ENCODE measurements at places on chromosomes 2 and 18.

GRCh38 chr2:235220331-235220730, 268.5 kb downstream of the SH3BP4 start:
- H3K27me3 ChIP-seq = no peaks in the 10 kb centered on the region
- H3K4me3 ChIP-seq = no peak overlapping the region
- no peaks in the 10 kb centered on the region for H3K4me1 ChIP-seq
- H3K36me3 ChIP-seq = no peaks in the 10 kb centered on the region
- DNase-seq = no peak
- H3K27ac ChIP-seq = no peak overlapping the region

- H3K27me3 ChIP-seq = no peaks in the 10 kb centered on the region
- no peak overlapping the region for H3K4me3 ChIP-seq
- no peak overlapping the region for H3K27ac ChIP-seq
- no peak for DNase-seq
- no peaks in the 10 kb centered on the region for H3K36me3 ChIP-seq
Measured at GRCh38 chr2:141611-142010, 95.3 kb upstream of the FAM110C start.

GRCh38 chr2:182999348-183000028, 38.8 kb downstream of the NCKAP1 start:
- DNase-seq = no peak
- H3K27me3 ChIP-seq = no peaks in the 10 kb centered on the region
- H3K4me3 ChIP-seq = no peak overlapping the region

- DNase-seq = no peak
- H3K36me3 ChIP-seq = no peaks in the 10 kb centered on the region
- no peak overlapping the region for H3K27ac ChIP-seq
- no peaks in the 10 kb centered on the region for H3K4me1 ChIP-seq
- H3K27me3 ChIP-seq = no peaks in the 10 kb centered on the region
Measured at GRCh38 chr2:100921685-100922161, 80.4 kb upstream of the RPL31 start.

GRCh38 chr2:221347471-221347870, 224.6 kb downstream of the EPHA4 start:
- H3K36me3 ChIP-seq = no peaks in the 10 kb centered on the region
- DNase-seq = no peak
- H3K27me3 ChIP-seq = no peaks in the 10 kb centered on the region
- H3K4me1 ChIP-seq = no peaks in the 10 kb centered on the region
- H3K4me3 ChIP-seq = no peak overlapping the region
- no peak overlapping the region for H3K27ac ChIP-seq

DNA sequence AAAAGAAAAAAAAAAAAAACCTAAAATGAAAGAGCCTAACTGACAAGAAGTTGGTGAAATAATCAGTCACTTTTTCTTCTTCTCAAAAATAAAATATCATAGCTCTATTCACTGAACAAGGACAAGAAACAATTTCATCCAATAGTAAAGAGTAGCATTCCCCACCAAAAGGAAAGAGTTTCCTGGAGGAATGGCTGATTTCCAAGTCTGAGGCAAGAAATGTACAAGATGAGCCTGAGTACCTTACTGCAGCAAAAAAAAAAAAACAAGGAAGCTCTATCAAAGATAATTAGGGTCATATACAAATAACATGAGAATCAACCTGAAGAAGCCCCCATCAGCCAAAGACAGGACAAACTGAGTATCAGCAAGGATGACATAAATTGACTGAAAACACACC, 11.5 kb downstream of the ROCK1 start:
- DNase-seq = no peak
- H3K27ac ChIP-seq = no peak overlapping the region
- no peaks in the 10 kb centered on the region for H3K27me3 ChIP-seq
- H3K4me3 ChIP-seq = no peak overlapping the region

DNA sequence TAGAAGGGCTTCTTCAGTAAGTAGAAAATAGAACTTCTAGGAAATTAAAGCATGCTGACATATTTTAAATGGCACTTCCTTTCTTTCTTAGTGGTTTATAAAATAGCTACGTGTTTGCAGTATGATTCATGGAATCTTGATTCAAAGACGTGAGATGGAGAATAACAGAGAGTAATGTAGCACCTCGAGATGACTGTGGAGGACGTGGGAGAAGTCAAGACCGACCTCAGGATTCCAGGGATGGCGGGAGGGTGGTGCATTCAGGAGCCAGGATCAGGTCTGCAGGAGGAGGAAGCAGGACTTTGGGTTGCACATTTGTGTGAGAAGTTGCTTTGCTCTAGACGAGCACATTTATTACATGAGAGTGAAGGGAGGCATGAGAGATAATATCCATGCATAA, 56.0 kb downstream of the DCDC2C start:
- no peak overlapping the region for H3K27ac ChIP-seq
- H3K36me3 ChIP-seq = no peaks in the 10 kb centered on the region
- no peak overlapping the region for H3K4me3 ChIP-seq
- no peak for DNase-seq

DNA sequence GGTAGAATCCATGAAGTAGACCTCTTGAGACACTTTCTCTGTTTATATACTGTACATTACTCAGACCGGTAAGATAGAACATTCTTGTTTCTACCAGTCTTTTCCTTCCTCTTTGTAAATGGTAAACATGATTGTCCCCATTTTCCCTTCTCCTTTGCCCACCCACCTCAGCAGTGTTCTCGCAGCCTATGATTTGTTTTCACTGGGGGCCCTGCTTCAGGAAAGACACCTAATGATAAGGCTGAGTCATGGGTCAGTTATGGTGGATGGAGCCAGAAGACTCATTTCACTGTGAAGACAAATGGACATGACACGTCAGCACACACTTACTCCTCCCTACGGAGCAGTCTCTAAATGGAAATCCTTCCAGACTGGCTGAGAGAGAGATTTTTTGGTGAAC, 23.7 kb downstream of the CENPO start:
- no peak overlapping the region for H3K4me3 ChIP-seq
- H3K4me1 ChIP-seq = no peaks in the 10 kb centered on the region

DNA sequence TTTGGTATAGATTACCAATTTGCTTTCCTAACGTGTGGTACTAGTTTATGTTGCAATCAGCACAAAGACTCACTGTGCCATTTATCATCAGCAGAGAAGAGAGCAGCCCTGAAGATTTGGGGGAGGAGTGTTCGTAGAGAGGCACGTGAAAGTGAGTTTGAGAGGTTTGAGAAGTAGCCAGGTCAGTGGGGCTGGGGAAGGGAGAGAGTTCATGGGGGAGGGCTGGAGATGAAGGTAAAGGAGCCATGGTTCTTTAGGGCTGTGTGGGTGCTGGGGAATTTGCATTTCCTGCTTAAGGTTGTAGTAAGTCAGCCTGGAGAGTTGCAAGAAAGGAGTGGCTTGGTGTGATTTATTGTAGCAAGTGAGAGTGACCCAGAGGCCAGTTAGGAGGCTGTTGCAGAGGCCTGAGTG, 172.1 kb downstream of the NEDD4L start:
- no peaks in the 10 kb centered on the region for H3K27me3 ChIP-seq

GRCh38 chr2:179017773-179018357, 32.1 kb downstream of the CCDC141 start:
- H3K27me3 ChIP-seq = no peaks in the 10 kb centered on the region
- H3K36me3 ChIP-seq = no peaks in the 10 kb centered on the region
- DNase-seq = no peak
- H3K4me3 ChIP-seq = no peak overlapping the region

- H3K4me3 ChIP-seq = no peak overlapping the region
- no peaks in the 10 kb centered on the region for H3K36me3 ChIP-seq
- DNase-seq = no peak
Measured at GRCh38 chr18:40470723-40471122, 1484.3 kb upstream of the PIK3C3 start.

GRCh38 chr2:70927641-70928040, 8.1 kb upstream of the ATP6V1B1 start:
- no peaks in the 10 kb centered on the region for H3K36me3 ChIP-seq
- no peaks in the 10 kb centered on the region for H3K4me1 ChIP-seq
- H3K4me3 ChIP-seq = no peak overlapping the region
- H3K27me3 ChIP-seq = peaks cover 2% of the 10 kb centered on the region
- no peak for DNase-seq

- no peaks in the 10 kb centered on the region for H3K4me1 ChIP-seq
- DNase-seq = no peak
- no peak overlapping the region for H3K4me3 ChIP-seq
- H3K36me3 ChIP-seq = peaks cover 11% of the 10 kb centered on the region
- H3K27me3 ChIP-seq = no peaks in the 10 kb centered on the region
- no peak overlapping the region for H3K27ac ChIP-seq
Measured at GRCh38 chr2:88036182-88036581, 19.4 kb downstream of the KRCC1 start.

DNA sequence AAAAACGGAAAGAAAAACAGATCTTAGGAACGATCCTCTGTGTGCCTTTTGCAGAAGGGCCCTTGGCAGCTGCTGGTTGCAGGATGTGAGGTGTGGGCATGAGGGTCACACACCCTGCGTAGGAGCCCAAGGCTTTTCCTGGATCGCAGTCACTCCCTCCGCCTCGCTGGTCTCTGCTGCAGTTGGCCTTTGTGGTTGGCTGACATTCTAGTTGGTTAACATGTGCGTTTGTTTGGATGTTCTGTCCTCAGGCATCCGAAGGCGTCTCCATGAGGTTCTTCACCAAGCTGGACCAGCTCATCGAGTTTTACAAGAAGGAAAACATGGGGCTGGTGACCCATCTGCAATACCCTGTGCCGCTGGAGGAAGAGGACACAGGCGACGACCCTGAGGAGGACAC, 61.7 kb downstream of the INPP5D start:
- no peak for DNase-seq
- peaks cover 16% of the 10 kb centered on the region for H3K4me1 ChIP-seq
- H3K4me3 ChIP-seq = no peak overlapping the region
- H3K27me3 ChIP-seq = no peaks in the 10 kb centered on the region
- no peak overlapping the region for H3K27ac ChIP-seq

Data from thymus (tissue), 14 donors.